ENCODE measurements at places on chromosomes 4 and X.

DNA sequence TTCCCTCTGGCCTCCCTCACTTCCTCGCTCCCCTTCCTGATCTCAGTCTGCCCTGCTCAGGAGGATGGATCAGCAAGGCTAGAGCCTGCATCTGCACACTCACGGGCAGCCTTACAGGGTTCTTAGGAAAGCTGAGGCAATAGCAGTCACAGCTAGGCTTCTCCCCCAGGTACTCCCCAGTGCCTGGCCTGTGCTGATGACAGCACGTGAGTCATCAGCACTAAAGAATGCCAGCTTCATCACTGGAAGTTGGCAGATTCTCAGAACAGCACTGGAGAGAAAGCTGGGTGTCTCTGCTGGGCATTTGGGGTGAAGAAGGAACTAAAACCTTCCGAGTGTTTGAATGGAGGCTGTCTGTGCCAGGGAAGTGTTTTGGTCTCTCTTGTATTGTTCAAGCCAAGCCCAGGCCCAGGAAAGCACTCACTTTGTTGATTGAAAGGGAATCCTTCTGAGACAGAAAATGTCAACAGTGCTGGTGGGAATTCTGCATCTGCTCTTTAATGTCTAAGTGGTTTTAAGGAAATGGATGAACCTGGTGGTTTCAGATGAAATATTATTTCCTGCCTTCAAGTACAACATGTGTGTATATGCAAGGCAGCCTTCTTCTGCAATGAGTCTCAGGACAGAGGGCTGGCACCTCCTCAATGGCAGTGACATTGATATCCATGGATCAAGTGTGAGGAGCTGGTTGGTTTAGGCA is 73.0 kb upstream of the SCOC start:
- no peak for DNase-seq

- no peak for DNase-seq
Measured at GRCh38 chr4:70518716-70519115, 347 bp downstream of the AMTN start.

DNA sequence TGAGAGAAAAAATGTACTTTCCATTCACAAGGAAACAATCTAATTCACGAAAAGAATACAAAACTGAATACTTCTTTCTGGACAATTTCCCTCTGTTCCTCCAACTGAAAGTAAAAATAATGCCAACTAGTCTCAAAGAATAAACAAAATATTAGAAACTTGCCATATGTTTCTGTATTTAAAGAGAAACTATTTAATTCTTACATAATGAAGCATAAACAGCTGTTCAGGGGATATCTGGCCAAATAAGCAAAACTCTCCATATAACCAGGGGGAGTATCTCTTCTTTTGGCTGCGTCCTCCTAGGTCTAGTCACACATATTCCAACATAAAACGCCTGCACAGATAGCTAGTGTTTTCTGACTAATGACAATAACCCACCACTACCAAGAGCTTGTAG is 805 bp downstream of the GATB start:
- no peak for DNase-seq

GRCh38 chrX:28177202-28177601 is 196.0 kb upstream of the DCAF8L1 start:
- no peak for DNase-seq

DNA sequence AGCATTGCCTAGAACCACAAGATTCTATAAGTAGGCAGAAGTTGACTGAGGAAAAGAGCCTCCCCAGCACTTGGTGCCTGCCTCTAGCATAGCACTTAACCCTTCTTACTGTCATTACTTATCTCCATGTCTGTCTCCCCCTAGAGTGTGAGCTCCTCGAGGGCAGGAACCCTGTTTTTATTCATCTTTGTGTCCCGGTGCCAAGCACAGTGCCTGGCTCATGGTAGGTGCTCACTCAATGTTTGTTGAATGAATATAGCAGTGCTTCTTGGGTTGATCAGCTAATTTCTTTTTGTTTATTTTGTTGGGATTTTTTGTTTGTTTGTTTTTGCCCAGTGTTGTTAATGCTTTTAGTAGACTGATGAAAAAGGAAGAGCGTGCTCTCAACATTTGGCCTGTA is 30.3 kb downstream of the KLF3 start:
- no peak for DNase-seq

DNA sequence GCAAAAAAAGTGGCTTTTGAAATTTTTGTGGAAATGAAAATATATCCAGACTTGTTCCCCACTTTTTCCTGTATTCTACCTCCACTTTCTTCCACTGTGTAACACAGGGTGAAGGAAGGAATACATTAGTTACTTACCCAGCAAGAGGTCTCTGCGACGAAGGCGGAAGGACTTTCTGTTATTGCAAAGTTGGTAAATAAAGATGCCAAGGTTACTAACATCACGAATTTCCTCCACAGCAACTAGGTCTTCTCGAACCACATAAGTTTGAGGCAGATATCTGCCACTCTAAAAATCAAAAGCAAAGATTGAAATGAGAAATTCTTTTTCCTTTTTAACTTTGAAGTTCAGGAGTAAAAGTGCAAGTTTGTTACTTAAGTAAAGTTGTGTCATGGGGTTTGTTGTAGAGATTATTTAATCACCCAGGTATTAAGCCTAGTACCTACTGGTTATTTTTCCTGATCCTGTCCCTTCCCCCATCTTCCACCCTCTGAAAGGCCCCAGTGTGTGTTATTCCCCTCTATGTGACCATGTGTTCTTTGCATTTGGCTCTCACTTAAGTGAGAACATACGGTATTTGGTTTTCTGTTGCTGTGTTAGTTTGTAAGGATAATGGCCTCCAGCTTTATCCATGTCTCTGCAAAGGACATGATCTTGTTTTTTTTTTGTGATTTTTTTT is 5.8 kb downstream of the ITM2A start:
- DNase-seq = no peak

- no peak for DNase-seq
Measured at GRCh38 chr4:42906341-42906740, 13.8 kb downstream of the GRXCR1 start.

DNA sequence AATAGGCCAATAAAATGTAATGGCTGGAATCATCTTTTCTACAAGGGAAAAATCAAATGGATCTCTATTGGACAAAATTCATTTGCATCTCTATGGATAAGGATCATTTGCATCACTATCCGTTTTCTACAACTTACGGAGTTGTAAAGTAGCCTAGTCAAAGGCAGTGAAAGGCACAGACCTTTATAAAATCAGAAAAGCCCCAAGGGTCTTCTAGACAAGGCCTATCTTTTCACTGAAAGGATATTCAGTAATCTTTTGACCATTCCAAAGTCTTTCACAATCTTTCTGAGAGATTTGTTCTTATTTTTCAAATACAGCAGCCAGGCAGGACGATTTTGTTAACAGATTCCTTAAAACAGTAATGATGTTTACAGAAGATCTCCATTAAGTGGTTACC is 119.5 kb upstream of the JADE1 start:
- no peak for DNase-seq

- no peak for DNase-seq
Measured at GRCh38 chr4:104915864-104916263, 230.8 kb upstream of the TET2 start.

- peak; percentile 60 for DNase-seq
Measured at GRCh38 chr4:139553751-139554641, 2.0 kb downstream of the SETD7 start.

GRCh38 chr4:3077796-3078195 is 3.3 kb downstream of the HTT start:
- no peak for DNase-seq

DNA sequence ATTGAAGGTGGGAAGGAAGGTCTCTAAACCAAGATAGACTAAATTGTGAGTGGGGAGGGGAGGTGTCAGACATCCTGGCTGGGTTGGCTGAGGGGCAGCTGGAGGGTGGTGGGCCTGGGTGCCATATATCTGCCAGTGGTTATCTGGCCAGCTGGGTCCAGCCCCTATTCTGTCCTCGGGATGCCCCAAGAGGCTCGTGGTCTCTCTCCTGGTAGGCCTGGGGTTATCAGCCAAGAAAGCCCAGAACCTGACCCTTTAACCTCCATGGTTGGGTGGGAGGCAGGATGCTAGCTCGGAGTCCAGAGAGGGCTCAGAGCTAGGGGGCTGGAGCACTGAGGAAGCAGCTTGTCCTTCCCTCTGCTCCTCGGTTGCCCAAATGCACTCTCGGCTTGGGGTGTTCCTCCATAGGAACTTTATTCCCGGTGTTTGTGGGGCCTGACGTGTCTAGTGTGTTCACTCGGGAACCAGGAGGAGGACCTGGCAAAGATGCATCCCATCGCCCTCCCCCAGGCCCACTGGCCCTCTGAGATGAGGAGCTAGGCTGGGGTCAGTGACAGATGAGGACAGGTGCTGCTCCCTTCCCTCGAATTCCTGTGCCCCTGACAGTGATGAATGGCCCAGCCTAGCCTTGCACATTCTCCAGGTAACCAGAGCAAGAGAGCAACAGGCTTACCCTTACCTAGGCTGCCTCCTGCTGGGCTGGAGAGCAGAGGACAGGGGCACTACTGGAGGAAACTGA is 5.2 kb upstream of the EFNB1 start:
- DNase-seq = no peak

- DNase-seq = no peak
Measured at GRCh38 chr4:24544208-24544988, 40.0 kb downstream of the DHX15 start.

DNA sequence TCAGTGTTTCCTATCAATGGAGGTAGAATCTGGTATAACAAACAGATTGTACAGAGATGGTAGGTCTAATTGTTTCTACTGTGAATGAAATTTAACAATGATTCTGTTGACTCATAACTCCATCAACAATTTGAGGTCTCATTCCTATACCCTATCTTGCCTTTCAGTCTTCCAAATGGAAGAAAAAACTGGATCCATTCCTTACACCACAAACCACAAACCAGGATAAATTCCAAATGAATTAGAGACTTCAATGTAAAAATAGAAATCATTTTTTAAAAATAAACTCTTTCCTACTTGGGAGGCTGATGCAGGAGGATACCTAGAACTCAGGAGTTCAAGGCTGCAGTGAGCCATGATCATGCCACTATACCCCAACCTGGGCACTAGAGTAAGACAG is 114.4 kb upstream of the WDR44 start:
- no peak for DNase-seq
